ENCODE measurements at places on chromosomes 16 and 17.

DNA sequence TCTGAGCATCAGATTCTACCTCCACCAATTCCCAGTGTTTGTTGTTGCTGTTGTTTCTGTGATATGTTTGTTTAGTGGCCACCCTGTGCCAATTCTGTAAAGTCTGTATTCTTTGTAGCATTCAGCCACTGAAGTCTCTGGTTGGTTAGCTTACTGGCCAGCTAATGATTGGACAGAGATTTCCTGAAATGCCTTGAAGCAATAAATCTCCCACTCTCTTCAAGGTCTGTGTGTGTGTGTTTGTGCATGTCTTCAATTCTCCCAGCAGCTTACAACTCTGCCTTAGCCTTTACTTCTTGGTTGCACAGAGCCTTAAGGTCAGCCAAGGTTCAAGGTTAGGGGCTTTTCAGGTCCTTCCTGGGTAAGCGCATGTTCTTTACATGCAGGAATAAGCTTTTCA, 38.2 kb downstream of the PRPSAP2 start:
- no peak for DNase-seq

GRCh38 chr17:5237541-5238016, 2.9 kb upstream of the SCIMP start:
- no peak for DNase-seq

DNA sequence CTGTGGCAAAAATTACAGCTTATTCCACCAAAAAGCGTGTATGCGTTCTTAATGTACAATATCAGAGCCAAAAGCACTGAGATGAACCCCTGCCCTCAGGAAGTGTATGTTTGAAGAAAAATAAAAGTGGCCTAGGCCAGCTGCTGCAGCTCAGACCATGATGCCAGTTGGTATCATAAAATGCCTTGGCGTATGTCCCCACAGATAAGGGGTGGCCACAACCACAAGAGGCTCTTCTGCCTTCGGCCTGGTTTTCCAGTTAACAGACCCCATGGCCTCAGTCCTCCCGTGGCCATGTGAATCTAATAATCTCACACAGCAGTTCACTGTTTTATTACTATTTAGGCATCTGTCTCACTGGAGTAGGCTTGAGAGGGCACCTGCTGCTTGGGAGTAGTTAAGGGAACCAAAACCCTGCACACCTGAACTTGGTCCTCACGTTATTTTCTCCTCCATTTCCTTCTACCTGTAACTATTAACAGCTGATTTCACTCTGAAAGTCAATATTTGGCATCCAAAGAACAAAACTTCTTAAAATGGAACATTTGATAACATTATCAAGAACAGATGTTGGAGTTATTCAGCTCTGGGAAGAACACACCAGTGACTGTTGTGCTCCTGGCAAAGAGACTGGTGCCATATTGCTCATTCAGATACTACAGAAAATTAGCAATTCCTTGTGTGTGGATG, 34.8 kb upstream of the ERN1 start:
- DNase-seq: no peak

DNA sequence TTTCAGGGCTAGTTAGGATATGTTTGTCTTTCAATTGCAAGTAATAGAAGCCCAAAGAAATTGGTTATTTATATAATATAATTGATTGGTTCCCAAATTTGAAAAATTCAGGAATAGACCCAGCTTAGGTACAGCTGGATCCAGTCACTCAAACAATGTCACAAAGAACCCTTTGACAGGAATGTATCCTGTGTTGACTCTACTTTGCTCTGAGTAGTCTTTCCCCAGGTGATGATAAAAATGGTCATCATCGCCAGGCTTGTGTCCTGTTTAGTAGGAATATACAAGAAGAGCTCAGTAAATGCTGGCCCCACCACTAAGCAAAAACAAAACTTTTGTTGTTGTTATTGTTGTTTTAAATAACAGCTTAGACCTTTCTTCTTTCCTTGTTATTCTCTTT, 35.0 kb downstream of the MAPT start:
- no peak for DNase-seq

GRCh38 chr17:73394512-73395450, 83.0 kb upstream of the CDC42EP4 start:
- DNase-seq: no peak

GRCh38 chr17:57662041-57662440, 83.1 kb downstream of the CCDC182 start:
- no peak for DNase-seq

DNA sequence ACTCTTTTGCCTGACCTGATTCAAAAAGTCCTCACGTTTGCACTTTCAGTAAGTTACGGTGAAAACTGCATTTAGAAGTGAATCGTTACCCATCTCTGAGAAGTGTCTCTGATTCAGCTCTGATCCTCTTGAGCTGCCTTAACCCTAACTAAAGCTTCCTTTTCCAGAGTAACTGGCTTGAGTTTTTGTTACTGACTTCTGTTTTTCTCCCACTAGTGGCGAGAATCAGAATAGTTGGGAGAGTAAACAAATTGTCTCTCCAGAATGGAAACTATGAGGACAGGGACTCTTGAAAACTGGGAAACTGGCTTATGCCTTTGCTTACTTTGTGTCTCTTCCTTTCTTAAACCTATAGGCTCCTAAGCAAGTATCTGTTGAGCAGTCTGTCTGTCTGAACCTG, 31.3 kb upstream of the KPNB1 start:
- DNase-seq: no peak

- no peak for DNase-seq
Observed at GRCh38 chr17:31390748-31391495, 553 bp upstream of the RAB11FIP4 start.

DNA sequence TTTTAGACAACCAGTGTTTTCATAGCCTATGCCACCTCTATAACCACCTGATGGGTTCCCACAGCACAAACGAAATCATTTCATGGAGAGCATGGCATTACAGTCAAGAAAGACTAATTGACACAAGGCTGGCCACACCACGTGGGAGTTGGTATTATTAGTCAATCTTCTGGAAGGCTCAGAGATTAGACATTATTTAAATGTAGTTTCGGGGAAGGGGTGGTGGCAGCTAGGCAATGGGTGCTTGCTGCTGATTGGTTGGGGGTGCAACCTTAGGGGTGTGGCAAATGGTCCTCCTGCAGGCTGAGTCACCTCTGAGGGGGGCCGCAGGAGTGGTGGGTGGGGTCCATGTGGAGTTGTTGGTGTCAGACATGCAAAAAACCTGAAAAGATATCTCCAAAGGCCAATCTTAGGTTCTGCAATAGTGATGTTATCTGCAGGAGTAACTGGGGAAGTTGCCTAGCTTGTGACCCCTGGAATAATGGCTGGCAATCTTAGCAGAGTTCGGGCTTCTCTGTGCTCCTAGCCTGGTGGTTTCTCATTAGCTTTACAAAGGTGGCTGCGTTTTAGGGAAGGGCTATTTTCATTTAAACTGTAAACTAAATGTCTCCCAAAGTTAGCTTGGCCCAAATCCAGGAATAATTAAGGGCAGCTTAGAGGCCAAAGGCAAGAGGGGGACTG, 4.6 kb downstream of the TEN1 start:
- no peak for DNase-seq

GRCh38 chr17:77222356-77222755, 81.6 kb downstream of the SEC14L1 start:
- no peak for DNase-seq

DNA sequence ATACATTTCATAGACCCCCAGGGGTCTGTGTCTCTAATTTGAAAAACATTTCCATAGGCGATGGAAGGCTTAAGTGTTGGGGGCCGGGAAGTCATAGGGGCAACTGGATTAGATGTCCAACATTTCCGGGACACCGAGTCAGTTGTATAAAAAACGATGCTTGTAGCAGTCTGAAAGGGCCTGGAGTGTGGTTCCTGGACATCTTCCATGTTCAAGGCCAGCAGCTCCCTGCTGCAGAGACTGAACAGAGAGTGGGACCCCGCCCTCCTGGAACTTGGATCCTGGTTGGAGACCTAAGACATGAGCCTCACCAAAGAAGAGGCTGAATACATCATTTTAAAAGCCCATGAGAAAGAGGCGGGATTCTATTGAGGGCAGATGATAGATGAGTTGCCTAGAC, 82.0 kb upstream of the ZNF423 start:
- DNase-seq: no peak

DNA sequence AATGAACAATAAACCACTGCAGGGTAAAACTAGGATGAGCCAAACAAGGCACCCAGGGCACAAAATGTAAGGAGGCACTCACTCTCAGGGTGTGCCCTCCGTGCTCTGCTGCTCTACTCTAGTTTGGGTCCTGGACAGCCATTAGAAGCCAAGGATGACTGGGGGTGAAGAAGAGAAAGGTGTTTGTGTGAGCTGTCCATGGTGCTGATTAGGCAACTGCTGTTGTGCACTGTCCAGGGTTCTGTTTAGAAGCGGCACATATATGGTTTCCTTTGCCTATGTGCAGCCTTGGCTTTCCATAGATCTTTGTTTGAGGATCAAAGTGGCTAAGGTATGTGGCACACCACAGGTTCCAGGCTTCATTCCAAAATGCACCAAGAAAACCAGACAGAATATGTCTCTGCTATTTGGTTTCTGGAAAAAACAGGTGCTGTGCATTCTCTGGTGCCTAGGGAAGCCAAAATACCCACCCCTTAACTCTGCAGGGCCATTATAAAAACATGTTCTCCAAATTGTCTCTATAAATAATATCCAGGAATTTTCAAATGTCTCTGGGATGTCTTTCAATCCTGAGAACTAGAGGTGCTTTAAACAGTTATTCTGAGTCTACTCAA, 123.5 kb downstream of the CBLN1 start:
- DNase-seq: no peak

- no peak for DNase-seq
Observed at GRCh38 chr17:9185142-9185541, 163.8 kb downstream of the NTN1 start.

GRCh38 chr16:84307209-84307954, 12.7 kb downstream of the WFDC1 start:
- DNase-seq: no peak

- DNase-seq: no peak
Observed at GRCh38 chr17:11893862-11894261, 103.4 kb downstream of the ZNF18 start.

DNA sequence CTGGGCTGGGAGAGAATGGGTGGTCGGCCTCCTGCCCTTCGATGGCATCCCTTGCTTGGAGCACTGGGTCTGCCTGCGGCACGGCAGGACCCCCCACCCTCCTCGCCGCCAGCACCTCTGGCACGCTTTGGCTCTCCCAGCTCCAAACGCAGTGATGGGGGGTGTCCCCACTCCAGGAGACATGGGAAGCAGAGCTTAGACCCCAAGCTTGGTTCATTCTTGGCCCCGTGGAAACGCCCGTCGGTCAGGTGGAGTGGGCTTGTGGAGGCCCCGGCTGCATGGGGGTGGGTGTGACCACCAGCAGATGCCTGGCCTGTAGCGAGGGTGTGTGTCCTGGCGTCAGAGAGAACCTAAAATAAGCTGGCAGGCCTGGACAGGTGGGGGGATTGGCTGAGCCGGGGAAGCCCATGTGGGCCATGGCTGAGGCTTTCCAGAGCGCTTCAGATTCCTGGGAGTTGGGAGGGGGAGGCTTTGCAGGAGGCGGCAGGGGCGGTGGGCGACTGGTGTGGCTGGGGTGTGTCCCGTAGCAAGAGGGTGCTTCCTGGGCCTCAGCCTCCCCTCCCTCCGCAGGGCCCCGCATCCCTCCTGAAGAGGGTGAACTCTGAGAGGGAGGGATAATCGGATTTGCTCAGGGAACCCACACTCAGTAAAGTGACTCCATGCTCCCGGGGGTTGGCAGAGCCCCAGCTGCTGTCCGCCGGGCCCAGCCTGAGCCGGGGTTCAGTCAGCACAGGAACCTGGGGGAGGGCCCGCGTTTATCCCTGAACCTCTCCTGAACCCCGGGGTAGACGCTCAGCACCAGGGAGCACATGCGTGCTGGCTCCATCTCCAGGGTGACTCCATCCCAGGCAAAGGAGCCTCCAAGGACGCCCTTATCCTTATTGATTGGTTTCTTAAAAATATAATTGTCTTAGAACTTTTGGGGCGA, 3.4 kb downstream of the CACNA1H start:
- DNase-seq: no peak

GRCh38 chr16:79715061-79715460, 114.5 kb upstream of the MAF start:
- no peak for DNase-seq

GRCh38 chr16:89210904-89211515, 6.5 kb upstream of the ZNF778 start:
- peak; percentile 66 for DNase-seq

DNA sequence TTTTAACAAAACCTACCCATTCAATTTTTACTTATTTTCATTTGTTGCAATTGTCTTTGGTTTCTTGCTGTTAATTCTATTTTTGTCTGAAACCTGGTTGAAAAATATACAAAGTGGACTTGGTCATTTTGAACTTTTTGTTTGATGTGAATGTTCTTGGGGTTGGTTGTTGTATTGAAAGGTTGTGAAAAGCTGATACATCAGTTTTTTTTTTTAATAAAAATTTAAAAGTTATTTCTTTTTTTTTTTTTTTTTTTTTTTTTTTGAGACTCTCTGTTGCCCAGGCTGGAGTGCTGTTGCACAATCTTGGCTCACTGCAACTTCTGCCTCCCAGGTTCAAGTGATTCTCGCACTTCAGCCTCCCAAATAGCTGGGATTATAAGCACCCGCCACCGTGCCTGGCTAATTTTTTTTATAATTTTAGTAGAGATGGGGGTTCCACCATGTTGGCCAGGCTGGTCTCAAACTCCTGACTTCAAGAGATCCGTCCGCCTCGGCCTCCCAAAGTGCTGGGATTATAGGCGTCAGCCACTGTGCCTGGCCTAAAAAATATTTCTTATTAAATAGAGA, 28.9 kb downstream of the WIPF2 start:
- no peak for DNase-seq

DNA sequence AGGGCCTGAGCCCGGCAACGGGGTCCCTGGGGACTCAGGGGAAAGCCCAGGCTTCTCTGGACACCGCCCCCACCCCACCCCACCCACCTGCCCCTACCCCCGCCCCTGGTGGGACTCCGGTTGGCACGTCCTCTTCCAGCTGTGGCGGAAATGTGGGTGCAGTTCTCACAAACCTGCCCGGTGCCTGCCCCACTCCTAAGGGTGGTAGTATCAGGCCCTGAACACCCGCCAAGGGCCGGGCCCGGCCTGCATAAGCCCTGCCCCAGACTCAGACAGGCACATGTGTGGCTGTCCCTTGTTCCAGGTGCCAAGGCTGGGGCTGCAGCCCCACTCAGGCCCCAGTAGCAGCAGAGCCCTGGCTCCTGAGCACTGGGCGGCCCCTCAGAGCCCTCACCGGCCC, 58.1 kb downstream of the ACTG1 start:
- DNase-seq: no peak

- no peak for DNase-seq
Observed at GRCh38 chr17:83091257-83092141, 12.1 kb downstream of the METRNL start.

- no peak for DNase-seq
Observed at GRCh38 chr17:8133941-8134340, 10.0 kb upstream of the HES7 start.

- DNase-seq: no peak
Observed at GRCh38 chr16:946048-946395, 24.8 kb downstream of the LMF1 start.

DNA sequence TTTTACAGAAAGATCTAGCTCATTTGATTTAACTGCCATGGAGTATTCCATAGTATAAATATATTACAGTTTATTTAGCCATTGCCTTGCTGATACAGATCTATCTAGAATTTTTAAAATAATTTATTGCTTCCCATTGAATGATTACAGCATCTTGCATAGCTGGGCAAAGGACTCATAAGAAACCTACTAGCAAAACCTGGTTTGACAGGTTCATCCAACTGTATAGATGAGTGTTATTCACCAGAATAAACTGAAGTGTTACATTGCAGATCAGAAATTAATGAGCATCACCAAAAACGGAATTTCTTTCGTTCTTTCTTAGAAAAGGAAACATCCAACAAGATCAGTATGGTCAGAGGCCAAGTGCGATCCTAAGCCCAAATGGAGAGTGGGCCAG, 202.2 kb upstream of the CACNG5 start:
- DNase-seq: no peak
